ENCODE measurements at places on chromosomes 4 and X. TPM values are rescaled to one million over a fixed set of nuclear protein-coding genes. Genes with fewer than 3 reads are reported as not detected.

- no peak for DNase-seq
- no peak overlapping the region for H3K27ac ChIP-seq
- H3K27me3 ChIP-seq = peaks cover 4% of the 10 kb centered on the region
Measured at GRCh38 chr4:53693408-53693807, 102.1 kb upstream of the LNX1 start.

- peaks cover 38% of the 10 kb centered on the region for H3K27me3 ChIP-seq
- H3K4me3 ChIP-seq = no peak overlapping the region
- no peak for DNase-seq
- H3K4me1 ChIP-seq = peaks cover 3% of the 10 kb centered on the region
- H3K27ac ChIP-seq = no peak overlapping the region
Measured at GRCh38 chrX:118730500-118731247, 3.3 kb downstream of the IL13RA1 start.

DNA sequence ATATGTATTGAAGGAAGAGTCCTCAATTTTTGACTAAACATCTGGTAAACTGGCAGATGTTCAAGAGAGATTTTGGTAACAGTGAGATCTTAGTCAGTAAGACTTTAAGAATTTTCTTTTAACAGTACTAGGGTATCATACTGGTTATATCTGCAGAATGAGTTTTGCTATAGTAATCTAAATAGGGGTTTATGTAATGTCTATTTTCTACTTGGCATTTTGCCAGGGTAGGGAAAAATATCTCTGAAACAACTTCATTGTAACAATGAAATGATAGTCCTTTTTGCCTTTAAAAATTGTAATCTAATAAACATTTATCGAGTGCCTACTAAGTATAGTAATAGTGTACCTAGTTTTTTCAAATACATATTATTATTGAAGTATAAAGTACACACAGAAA lies 32.1 kb downstream of the XK start:
- no peak overlapping the region for H3K27ac ChIP-seq
- H3K27me3 ChIP-seq = peaks cover 5% of the 10 kb centered on the region
- no peak for DNase-seq
- no peaks in the 10 kb centered on the region for H3K4me1 ChIP-seq
- H3K36me3 ChIP-seq = no peaks in the 10 kb centered on the region
- H3K4me3 ChIP-seq = no peak overlapping the region

GRCh38 chr4:155383541-155383940 lies 6.8 kb upstream of the MAP9 start:
- no peaks in the 10 kb centered on the region for H3K4me1 ChIP-seq
- DNase-seq = no peak
- peaks cover 8% of the 10 kb centered on the region for H3K27me3 ChIP-seq
- H3K4me3 ChIP-seq = no peak overlapping the region

DNA sequence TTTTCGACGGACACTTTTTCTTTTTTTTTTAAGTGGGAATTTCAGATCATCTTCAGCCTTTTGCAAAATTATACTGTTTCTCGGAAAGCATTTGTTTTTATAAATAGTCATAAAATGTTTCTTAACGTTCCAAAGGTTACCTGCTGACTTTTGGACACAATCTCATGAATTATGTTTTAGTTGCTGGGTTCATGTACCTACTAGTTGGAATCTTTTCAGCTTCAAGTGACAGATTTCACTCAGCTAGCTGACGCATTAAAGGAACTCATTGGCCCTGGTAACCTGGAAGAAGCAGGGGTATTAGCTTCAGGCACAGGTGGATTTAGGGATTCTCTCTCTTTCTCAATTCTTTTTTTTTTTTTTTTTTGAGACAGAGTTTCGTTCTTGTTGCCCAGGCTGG lies 66.5 kb downstream of the TMEM131L start:
- H3K4me3 ChIP-seq = no peak overlapping the region
- peaks cover 83% of the 10 kb centered on the region for H3K4me1 ChIP-seq
- no peak for DNase-seq
- no peak overlapping the region for H3K27ac ChIP-seq
- H3K27me3 ChIP-seq = no peaks in the 10 kb centered on the region
- peaks cover 37% of the 10 kb centered on the region for H3K36me3 ChIP-seq

DNA sequence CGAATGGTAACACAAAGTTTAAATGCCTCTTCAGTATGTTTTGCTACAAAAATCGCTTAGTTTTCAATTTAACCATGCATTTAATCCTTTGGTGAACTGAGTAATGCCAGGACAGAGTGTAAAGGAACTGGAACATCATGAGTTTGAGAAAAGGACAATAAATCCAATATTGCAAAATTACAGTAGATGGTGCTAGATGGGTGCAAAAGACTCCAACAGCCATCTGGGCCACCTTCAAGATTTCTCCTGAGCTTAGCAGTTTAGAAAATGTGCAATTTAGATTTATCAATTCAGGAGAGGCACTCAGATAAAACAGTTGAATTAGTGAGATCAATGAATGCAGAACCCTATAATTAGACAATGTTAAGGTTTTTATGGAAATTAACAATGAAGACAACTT lies 33.2 kb upstream of the MID1IP1 start:
- peaks cover 3% of the 10 kb centered on the region for H3K27me3 ChIP-seq
- H3K36me3 ChIP-seq = no peaks in the 10 kb centered on the region
- H3K4me1 ChIP-seq = no peaks in the 10 kb centered on the region
- H3K4me3 ChIP-seq = no peak overlapping the region

DNA sequence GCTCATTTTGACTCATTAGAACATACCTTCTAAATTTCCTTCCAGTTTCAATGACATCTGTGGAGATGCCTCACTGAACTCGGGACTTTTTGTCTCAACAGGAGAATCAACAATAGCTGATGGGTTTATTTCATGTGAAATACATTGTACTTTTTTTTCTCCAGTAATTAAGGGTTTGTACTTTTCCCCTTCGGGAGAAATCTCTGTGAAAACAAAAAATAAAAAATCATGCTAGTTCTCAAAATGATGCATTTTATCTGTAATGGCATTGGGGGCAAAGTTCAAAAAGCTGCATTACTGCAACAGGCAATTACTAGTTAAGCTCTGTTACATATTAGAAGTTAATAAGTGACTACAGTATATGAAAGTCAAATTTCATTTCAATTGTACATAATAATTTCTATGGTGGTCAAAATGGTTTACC lies 167.3 kb upstream of the SH3RF1 start:
- H3K27me3 ChIP-seq = no peaks in the 10 kb centered on the region
- peaks cover 2% of the 10 kb centered on the region for H3K4me1 ChIP-seq
- no peak for DNase-seq

GRCh38 chrX:31522760-31523159 lies 450.9 kb upstream of the FTHL17 start:
- H3K27ac ChIP-seq = no peak overlapping the region
- no peaks in the 10 kb centered on the region for H3K36me3 ChIP-seq
- no peak for DNase-seq
- no peaks in the 10 kb centered on the region for H3K27me3 ChIP-seq

DNA sequence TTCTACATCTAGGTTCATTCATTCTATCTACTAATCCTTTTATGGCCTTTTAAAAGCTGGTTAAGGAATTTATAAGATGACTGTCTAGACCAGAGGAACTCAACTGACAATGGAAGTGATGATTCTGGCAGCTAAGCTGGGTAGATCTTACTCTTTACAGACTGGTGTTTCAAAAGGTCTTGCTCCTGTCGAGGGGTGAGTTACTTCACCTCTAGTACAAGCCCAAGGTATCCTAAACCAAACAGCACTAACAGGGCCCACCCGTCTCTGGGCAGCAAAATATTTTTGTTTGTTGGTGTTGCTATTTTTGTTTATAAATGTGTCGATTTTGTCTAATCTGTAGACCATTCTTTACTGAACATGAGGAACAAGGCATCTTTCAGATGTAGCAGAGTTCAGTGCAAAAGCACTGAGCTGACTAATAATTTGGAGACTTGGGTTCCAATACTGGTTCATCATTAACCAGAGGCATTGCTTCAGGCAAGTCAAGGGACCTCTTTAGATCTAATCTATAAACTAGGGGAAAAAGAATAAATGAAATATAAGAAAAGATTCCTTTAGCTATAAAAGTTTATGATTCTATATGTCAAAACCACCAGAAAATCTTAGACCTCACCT lies 90.3 kb upstream of the FRG1 start:
- no peak for DNase-seq
- H3K4me3 ChIP-seq = no peak overlapping the region
- H3K4me1 ChIP-seq = no peaks in the 10 kb centered on the region
- H3K36me3 ChIP-seq = no peaks in the 10 kb centered on the region

DNA sequence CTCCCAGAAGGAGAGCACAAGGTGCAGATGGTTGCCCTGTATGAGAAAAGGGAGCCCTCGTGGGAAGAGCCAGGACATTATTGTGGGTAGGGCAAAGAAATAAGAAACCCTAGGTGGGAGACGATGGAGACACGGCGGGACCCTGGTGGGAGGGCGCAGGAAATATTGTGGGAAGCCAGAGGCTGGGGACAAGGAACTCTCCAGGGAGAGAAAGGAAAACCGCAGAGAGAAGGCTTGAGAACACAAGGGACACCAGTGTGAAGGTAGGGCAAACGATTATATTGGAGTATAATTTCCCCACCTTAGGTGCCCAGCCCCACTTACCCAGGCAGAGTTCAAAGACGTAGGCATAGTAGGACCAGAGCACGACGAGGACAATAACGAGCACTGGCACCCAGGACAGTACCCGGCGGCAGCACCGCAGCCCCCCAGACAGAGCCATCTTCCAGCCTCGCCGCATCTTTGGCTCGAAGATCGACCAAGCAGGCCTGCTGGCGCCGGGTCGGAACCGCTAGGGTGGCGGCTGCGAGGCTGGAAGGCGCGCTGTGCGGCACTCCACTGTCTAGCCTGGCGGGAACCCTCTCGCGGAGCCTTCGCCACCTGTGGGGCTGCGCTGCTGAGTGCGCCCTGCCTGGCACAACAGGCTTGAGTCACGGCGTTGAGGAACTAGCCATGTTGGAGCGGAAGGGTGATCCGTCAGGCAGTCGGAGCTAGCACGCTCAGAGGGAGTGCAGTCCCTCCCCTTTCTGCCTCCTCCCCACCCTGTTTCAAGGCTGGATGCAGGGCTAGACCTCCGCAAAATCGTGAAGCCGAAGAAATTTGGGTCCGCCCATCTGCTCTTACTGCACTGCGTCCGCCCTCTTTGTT lies at the start of gene ZDHHC15:
Gene ZDHHC15, minus strand, starts transcription at position 473 of the 867 bp plus-strand sequence. Its CDS starts 13 bp downstream, at position 460.
- H3K36me3 ChIP-seq = no peaks in the 10 kb centered on the region
- H3K27me3 ChIP-seq = no peaks in the 10 kb centered on the region
- H3K27ac ChIP-seq = peak within 1 kb of the TSS; percentile 21
- H3K4me3 ChIP-seq = peak within 1 kb of the TSS; percentile 66

DNA sequence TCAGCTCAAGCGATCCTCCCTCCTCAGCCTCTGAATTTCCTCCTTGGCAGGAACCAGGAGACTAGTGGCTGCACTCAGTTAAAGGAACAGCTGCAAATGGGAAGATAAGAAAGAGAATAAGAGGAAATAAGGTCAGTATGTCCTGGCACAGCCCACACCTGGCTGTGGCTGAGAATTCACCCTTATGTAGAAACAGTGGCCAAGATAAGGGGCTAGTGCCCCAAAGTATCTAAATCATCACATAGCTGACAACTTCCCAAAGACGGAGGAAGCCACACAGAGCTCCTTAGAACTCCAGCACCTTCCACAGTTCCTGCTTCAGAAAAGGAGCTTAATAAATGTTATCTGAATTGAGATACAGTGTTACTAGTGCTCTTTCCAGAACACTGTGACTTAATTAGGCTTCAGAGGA lies 2.3 kb upstream of the CHIC2 start:
- H3K27ac ChIP-seq = no peak overlapping the region
- H3K36me3 ChIP-seq = peaks cover 13% of the 10 kb centered on the region

GRCh38 chrX:17923546-17923945 lies 62.4 kb upstream of the RAI2 start:
- H3K4me1 ChIP-seq = peaks cover 8% of the 10 kb centered on the region
- H3K27ac ChIP-seq = no peak overlapping the region
- H3K36me3 ChIP-seq = no peaks in the 10 kb centered on the region
- H3K4me3 ChIP-seq = no peak overlapping the region

GRCh38 chr4:188138227-188138626 lies 1.0 kb upstream of the TRIML1 start:
- no peaks in the 10 kb centered on the region for H3K4me1 ChIP-seq
- H3K36me3 ChIP-seq = no peaks in the 10 kb centered on the region
- H3K27ac ChIP-seq = no peak overlapping the region
- H3K27me3 ChIP-seq = no peaks in the 10 kb centered on the region
- H3K4me3 ChIP-seq = no peak overlapping the region

DNA sequence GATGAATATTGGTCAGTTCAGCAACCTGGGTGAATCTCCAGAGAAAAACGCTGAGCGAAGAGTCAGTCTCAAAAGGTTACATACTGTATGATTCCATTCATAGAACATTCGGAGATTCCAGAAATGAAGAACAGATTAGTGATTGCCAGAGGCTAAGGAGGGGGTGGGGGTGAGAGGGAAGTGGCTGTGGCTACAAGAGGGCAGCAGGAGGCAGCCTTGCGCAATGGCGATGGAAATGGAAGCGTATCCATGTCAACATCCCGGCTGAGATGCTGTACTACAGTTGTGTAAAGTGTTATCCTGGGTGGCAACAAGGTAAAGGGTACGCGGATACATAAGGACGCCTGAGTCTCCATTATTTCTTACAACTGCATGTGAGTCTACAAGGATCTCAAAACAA lies 18.0 kb downstream of the LYAR start:
- no peak overlapping the region for H3K4me3 ChIP-seq
- H3K36me3 ChIP-seq = peaks cover 56% of the 10 kb centered on the region
- no peak for DNase-seq
- peak overlapping the region; percentile 14 for H3K27ac ChIP-seq
- H3K4me1 ChIP-seq = peaks cover 25% of the 10 kb centered on the region

DNA sequence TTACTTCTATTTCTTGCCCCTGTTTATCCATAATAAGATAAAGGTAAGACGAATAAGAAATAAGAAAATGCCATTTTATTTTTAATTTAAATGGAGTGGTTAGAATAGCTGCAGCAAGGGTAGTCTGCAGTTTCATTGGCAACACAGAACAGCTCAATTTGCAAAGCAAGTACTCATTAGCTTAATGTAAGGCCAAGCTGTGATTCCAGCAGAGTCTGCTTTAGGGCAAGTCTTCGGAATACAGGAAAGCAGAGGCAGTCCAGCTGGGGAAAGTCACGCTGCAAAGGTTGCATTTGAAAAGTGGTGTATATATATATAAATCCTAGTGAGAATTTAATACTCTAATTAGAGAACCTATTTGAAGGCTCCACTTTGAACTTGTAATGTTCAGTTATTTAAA lies 59.0 kb downstream of the ANXA10 start:
- H3K4me1 ChIP-seq = peaks cover 4% of the 10 kb centered on the region
- H3K27ac ChIP-seq = no peak overlapping the region
- no peak overlapping the region for H3K4me3 ChIP-seq
- no peak for DNase-seq

GRCh38 chr4:2859514-2859913 lies 15.9 kb downstream of the ADD1 start:
- no peak for DNase-seq
- peaks cover 51% of the 10 kb centered on the region for H3K4me1 ChIP-seq
- H3K4me3 ChIP-seq = no peak overlapping the region
- H3K36me3 ChIP-seq = peaks cover 49% of the 10 kb centered on the region
- no peaks in the 10 kb centered on the region for H3K27me3 ChIP-seq

TLR1 gene
- 9.6 TPM for total RNA-seq

SSX3 gene
- total RNA-seq = not detected

TBL1X gene
- 20.0 TPM for total RNA-seq

INTS6L gene
- 24.4 TPM for total RNA-seq

RTL5 gene
- 0.05 TPM for total RNA-seq

AKAP14 gene
- total RNA-seq = not detected

PRDM8 gene
- total RNA-seq = 4.2 TPM

TIMP1 gene
- 58.7 TPM for total RNA-seq

ARSD gene
- total RNA-seq = 1.6 TPM

Measured in activated CD8-positive, alpha-beta T cell treated with anti-CD3 and anti-CD28 coated beads, Interleukin-2, amount 10 ng/mL, durations not matched to agents 7 days and 5 days (primary cell).